ENCODE measurements at places on chromosomes 3 and 15.

DNA sequence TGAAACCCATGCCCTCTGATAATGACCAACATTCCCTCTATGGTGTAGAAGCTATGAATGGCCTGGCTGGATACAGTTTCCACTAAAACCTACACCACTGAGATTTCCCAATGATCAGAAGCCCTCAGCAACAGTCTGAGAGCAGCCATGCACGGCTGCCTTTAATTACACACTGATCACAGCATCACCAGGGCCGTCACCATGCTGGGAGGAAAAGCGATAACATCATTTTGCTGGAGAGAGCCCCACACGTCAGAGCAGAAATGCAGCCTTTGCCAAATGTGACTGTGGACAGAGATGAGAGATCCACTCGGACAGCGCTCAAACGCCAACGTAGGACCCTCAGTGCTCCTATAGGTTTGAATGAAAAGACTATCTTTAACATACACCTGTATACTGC is 135.0 kb downstream of the XXYLT1 start:
- no peak for DNase-seq

GRCh38 chr3:171854649-171855305 is 11.6 kb downstream of the TMEM212 start:
- no peak for DNase-seq

DNA sequence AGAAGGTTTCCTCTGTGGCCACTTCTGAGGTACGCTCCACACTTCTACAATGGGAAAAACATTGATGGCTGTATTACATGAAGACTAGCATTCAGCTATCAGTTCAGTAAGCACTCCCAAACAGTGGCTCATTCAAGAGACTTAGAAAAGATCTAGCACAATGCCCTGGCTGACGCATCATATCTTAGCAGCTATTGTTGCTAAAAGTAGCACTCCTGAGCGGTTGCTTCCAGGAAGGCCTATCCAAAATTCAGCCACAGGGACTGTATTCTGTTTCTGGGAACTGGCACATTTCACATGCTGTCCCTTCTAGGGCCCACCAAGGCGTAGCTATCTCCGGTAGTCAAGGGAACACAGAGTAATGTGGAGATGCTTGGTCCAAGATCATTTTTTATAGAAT is 21.2 kb upstream of the SPRED1 start:
- no peak for DNase-seq

GRCh38 chr3:4928277-4928789 is 50.9 kb upstream of the BHLHE40 start:
- no peak for DNase-seq

- no peak for DNase-seq
Observed at GRCh38 chr3:18765662-18766061, 340.5 kb upstream of the SATB1 start.

- no peak for DNase-seq
Observed at GRCh38 chr15:101441696-101442095, 47.8 kb downstream of the PCSK6 start.

DNA sequence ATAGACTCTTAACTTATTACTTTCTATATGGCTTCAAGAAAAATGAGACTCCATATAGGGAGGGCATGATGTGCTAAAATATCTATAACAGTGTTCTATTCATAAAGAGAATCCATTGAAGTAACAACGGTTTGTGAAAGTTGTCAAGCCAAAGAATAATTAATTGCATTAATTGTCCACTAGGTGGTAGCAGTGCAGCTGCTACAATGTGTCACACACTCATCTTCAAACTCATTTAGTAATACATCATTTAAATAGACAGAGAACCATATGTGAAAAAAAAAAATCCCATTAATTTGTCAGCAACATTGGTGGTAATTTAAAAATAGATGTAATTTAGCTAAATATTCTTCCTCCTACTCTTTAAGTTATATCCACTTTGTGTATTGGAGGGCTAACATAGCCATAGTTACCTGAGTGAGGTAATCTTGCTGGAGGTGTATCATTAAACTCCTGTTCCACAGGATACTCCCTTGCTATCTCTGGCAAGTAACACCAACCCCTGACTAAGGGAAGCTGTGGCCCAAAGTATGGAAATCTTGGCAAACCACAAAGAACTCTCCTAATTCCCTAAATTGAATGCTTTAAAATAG is 3.7 kb upstream of the CPA3 start:
- DNase-seq = peak; percentile 28

DNA sequence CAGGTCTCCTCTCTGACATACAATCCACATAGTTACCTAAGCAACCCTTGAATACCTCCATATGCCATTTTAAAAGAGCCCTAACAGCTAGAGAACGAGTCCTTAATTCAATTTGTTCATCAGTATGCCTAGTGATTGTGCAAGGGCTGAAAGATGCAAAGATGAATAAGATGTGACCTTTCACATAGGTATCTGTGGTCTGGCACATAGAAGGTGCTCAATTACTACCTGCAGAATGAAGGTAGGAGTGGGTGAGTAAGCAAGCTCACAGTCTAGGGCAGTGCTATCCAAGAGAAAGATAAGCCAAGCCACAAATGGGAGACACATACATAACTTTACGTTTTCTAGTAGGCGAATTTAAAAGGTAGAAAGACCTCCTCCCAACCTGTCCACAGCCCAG is 157.9 kb downstream of the OSBPL10 start:
- DNase-seq = no peak

DNA sequence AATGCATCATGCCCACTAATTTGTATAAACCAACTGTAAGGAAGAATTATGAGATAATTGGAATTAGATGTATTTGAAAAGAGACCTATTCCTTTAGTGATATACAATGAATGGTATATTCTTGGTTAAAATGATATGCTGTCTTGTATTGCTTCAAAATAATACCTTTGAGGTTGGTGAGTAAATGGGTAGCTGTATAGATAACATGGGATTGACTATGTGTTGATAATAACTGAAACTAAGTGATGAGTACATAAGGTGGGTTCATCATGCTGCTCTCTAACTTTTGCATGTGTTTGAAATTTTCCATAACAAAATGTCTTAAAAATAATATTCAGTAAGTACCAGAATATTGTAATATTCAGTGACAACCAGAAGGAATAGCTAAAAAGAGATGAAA is 272.6 kb upstream of the ZPLD1 start:
- no peak for DNase-seq

GRCh38 chr3:138769616-138770015 is 65.1 kb downstream of the PIK3CB start:
- no peak for DNase-seq

DNA sequence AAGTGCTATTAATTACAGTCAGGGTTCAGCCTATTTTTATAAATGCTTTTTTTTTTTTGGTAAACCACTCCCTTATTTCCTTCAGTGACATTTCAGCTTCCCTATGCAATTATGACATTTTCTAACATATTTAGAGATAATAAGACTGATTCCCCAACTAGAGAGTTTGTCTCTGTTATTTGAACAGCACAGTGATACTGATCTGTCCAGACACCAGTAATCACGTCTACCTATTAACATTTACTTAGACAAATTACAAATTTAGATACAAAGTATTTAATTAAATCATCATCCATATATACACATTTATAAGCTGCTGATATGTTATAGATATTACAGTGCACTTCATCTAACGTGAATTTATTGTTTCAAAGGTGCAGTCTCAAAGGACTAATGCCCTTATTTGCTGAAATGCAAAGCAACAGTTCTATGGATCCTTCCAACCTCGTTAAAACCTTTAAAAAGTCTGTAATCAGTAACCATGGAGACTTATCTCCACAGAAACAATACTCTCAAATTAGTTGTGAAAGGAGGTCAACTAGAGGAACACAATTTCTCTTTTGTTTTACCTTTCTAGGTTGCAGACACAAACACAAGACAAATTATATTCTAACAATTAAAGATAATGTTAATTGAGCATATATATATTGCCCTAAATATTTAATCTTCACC is 1531.1 kb downstream of the SI start:
- no peak for DNase-seq

- no peak for DNase-seq
Observed at GRCh38 chr3:48899273-48899672, 591 bp upstream of the SLC25A20 start.

DNA sequence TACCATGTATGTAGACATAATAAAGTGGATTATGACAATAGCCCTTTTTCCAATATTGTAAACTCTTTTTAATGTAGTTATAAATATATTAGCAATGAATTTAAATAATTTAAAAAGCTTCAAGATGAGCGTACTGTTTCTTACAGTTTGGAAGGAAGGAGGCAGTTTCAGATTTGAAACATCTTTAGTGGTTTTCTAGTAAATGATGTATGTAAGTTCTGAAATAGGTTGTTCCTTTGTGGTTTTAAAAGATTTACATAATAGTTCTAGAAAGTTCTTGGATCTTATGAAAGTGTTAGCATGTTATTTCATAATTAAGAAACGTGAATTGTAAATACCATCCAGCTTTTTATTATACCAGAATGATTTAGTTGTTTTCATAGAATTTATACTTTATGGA is 16.0 kb downstream of the DNAJC19 start:
- DNase-seq = no peak

GRCh38 chr3:184953401-184953800 is 141.4 kb downstream of the VPS8 start:
- no peak for DNase-seq

DNA sequence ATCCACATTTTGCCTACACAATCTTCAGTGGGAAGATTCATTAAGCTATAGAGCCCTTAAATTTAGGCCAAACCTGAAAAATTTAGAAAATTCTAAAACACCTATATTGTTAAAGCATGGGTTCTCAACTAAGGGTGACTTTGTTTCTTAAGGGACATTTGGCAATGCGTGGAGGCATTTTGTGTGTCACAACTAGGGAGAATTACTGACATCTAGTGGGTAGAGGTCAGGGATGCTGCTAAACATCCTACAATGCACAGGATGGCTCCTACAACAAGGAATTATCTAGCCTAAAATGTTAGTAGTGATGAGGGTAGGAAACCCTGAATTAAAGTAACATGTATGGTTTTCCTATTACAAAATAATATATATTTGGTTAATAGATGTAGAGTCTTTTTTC is 55.8 kb downstream of the TBC1D5 start:
- DNase-seq = no peak

DNA sequence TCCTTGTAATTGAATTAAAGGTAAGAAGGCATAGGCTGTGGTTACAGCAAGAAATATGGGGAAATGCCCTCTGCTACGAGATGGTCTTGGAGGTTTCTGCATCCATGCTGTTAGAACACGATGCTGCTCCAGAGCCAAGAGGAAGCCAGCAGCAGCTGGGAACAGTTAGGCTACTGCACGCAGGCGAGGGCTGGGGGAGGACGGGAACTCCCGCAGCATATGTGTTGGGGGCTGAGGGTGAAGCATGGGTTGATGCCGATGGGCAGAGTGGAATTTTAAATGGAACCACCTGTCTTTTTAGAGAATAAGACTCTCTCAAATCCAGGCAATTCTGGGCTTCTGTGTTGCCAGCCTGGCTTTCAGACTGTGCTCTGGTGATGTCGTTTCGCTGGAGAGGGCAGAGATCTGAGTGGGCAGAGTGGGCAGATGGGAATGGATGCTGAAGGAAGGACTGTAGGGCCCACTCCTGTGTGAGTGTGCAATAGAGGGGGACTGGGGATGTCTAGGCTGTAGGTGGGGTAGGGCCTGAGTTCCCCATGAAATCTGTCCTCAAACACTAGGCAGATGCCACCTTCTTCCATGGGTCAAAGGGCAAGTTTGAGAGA is 417.0 kb upstream of the TPM1 start:
- no peak for DNase-seq

DNA sequence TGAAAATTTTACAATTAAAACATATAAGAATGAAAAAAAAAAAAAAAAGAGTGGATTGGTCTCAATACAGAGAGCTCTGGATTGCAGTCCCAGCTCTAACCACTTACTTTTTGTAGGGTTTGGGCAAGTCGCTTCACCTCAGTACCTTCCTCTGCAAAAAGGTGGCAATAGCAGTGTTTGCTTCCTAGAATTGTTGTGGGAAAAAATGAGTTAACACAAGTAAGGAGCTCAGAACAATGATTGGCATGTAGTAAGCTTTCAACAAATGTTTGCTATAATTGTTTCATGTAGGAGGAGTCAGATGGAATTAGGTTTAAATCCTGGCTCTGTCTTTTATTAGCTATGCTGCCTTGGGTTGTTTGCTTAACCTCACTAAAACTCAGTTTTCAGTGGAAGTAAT is 425.2 kb upstream of the TBL1XR1 start:
- no peak for DNase-seq

- DNase-seq = no peak
Observed at GRCh38 chr15:29726553-29726952, 95.7 kb downstream of the TJP1 start.

- DNase-seq = peak; percentile 38
Observed at GRCh38 chr15:92883163-92883875, 16.8 kb upstream of the CHD2 start.

DNA sequence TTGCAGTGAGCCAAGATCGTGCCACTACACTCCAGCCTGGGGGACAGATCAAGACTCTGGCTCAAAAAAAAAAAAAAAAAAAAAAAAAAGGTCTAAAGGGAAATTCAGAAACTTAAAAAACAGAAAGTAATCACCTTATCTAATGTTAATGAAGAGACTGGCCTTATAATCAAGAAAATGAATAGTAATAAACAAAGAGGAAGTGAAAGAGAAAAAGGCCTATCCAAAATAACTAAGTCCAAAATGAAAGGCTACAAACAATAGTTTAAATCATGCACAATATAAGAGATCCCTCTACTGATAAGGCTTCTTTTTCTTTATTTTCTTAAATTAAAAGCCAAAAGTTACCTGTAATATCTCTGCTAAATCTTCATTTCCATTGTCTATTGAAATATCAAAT is 37.1 kb upstream of the HDC start:
- DNase-seq = no peak

DNA sequence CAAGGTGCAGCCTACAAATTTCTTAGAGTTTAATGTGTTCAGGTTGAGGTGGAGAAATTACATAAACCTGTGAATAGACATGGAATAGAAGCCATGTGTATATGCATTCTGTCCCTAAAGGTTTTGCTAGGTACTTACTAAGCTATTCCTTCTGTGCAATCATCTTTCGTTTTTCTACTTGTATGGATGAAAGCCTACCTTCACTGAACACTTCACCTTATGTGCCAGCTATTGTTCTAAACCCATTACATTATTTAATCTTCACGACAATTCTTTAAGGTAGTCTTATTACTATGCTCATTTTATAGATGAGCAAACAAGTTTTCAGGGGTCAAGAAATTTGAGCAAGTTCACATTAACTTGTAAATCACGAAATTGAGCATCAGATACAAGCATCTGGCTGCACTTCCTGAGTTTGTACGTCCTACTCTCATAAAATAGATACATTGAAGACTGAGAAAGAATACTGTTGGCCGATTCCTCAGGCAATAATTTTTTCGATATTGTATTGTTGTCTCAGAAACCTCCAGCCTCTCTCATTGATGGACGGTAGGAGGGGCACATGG is 635 bp upstream of the RCN2 start:
- no peak for DNase-seq

- DNase-seq = no peak
Observed at GRCh38 chr15:70758790-70759462, 4.4 kb downstream of the UACA start.
